ENCODE measurements at places on chromosomes 2 and 18.

DNA sequence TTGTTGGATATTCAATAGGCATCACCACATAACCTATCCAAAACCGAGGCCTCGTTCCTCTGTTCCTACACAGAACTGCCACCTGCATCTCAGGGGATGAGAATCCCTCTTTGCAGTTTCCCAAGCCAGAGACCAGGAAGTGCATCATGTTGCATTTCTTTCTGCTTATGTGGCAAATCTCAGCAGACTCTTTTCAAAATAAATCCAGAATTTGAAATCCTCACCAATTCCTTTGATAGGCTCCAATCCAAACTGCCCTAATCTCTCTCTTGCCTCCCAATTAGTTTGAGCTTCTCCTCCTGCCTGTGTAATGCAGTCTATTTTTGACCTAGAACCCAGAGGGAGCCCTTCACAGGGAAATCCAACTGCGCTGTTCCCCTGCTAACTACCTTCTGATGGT is 215.5 kb downstream of the RNF144A start:
- no peak for DNase-seq

- DNase-seq: no peak
Measured at GRCh38 chr18:63097178-63097577, 222.4 kb downstream of the BCL2 start.

DNA sequence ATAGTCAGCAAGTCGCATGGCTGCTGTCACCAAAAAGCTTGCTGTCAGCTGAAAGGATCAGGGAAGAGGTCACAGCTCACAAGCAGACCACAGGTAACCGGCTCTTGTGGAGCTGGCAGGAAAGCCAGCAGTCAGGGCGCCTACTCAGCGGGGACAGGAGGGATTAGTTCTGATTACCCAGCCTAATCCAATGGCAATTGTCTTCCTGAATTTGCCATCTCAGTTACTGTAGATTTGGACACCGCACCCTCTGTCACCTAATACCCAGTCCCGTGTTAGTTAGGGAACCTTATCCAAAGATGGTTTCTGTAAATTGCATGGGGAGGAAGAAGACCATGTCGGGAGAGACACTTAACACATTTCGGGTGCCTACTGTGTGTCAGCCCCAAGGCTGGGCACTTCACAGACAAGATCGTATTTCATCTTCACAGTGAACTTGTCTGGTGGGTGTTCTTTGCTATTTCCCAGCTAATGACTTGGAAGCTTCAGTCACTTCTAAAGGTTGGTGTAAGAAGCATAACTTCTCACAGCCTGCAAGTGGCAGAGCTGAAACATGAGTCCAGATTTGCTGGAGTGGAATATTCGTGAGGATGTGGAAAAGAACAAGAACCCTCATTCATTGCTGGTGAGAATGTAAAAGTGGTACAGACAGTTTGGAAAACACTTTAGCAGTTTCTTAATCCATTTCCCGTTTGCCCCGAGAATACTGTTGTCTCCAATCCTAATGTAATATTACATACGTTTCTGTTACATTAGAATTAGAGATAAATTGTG is 9.9 kb downstream of the ALPK2 start:
- no peak for DNase-seq

DNA sequence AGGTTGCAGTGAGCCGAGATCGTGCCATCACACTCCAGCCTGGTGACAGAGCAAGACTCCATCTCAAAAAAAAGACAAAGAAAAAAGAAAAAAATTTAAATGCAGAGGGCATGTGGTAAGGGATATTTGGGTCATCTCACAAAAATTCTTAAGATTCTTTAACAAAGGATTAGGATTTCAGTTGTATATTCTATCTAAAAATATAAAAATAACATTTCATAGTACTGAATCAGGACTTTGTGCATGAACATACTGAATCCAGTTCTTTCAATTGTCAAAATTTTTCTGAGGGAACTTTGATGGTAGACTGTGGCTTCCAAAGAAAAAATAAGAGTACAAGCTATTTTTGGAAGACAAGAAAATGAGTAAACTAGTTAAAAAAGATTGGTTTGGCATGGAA is 6.5 kb upstream of the PPP3R1 start:
- DNase-seq: no peak

DNA sequence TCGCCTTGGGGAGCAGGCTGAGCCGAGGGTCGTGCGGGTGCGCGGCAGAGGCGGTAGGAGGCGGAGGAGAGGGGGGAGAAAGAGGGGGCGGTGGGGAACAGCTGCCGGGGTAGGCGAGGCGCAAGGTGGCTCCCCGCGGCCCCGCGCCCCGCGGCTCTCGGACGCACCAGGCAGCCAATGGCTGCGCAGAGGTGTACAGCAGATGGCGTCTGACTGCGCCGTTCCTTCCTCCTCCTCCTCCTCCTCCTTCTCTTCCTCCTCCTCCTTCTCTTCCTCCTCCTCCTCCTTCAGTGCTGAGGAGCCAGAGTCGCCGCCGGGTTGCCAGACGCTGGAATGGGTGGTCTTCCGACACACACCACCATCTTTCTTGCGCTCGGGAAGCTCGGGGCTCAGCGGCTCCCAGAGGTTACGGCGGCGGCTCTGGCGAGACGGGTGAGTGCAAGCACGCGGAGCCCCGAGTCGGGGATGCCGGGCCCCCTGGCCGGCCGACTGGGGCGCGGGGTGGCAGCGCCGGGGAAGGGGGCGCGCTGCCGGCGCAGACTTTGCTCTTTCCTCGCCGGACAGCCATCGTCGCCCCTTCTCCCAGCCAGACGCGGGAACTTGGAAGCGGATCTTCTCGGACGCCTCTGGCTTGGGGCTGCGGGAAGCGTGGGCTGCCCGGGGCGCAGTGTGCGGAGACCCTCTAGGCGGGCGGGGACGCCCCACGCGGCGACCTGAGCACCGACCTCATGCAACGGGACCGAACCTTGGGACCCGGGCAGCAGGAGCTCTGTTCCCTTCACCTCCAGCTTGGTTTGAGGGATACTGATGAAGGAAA is at the start of gene THSD7B:
TSS of gene THSD7B (plus strand) at position 290 of the 817 bp plus-strand sequence. CDS start 116,634 bp downstream, outside the sequence.
- no peak for DNase-seq

All from HS-27A (cell line).